PC-3 (cell line): ENCODE measurements at places on chromosomes 12 and 14.

- DNase-seq: peak; percentile 48
Measured at GRCh38 chr12:49942921-49943624, 7.5 kb upstream of the AQP2 start.

- DNase-seq: no peak
Measured at GRCh38 chr12:88303335-88303734, 161.2 kb downstream of the TMTC3 start.

DNA sequence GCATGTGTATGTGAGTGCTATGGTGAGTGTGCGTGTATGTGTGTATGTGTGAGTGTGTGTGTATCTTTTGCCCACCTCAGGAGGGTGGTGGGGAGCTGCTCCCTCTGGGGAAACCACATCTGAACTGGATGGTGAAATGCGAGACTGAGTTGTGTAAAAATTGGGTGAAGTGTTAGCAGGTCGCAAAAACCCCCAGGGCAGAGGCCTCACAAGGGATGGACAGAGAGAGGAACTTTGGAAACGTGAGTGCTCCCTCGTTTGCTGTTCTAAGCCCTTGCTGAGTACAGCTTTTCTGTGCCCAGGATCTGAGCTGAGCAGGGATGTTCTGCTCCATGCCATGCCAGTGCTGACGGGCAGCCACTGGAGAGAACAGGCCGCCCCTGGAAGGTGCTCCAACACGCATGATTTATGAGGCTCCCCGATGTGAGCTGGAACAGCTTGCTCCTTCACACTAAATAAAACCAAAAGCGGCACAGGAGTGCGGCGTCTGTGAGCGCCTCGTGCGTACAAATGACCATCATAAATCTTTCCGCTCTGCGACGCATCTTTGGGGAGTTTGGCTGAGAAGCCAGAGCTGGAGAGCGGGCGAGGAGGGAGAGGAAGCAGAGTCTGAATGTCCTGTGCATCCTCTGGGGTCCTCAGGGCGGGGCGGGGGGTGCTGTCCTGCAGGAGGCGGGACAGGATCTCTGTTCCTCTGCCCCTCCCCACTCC lies 14.1 kb upstream of the GALNT9 start:
- DNase-seq: no peak

GRCh38 chr12:1502831-1503230 lies 91.5 kb downstream of the FBXL14 start:
- DNase-seq: no peak

GRCh38 chr14:70622111-70622712 lies 19.5 kb upstream of the TTC9 start:
- DNase-seq: peak; percentile 82

- DNase-seq: no peak
Measured at GRCh38 chr14:23445773-23446172, 10.3 kb upstream of the MYH7 start.
